ENCODE measurements at places on chromosomes 7 and 10.

- peak; percentile 81 for DNase-seq
Observed at GRCh38 chr7:37833107-37833817, 15.1 kb upstream of the NME8 start.

GRCh38 chr7:152085131-152085530 is 59.7 kb downstream of the GALNT11 start:
- no peak for DNase-seq

DNA sequence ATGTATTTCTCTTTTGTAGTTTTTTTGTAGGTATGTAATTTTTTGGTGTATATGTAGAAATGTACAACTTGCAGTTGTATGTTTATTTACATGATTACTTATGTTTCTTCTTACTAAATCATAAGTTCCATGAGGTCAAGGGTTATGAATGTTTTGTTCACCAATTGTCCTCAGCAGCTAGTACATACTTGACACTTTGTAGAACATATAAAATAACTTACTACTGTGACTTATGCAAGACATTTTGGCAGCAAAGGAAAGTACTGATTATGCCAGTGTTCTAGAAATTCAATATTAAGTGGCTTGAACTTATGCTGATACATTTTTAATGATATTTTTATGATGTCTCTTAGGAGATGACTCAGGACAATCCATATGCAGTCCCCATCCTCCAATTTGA is 209.6 kb downstream of the DKK1 start:
- no peak for DNase-seq

DNA sequence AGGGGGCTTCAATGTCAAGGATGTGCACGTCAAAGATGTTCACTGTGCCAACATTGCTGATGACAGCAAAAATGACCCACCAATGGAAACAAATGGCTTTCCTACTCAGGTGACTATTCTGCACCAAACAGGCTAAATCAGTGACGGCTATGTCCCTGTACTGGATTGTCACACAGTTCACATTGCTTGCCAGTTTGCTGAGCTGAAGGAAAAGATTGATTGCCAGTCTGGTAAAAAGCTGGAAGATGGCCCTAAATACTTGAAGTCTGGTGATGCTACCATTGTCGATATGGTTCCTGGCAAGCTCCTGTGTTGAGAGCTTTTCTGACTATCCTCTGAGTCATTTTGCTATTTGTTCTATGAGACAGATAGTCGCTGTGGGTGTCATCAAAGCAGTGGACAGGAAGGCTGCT is 202.2 kb upstream of the ETV1 start:
- peak; percentile 15 for DNase-seq

GRCh38 chr7:98808751-98809460 is 60.9 kb downstream of the TMEM130 start:
- DNase-seq: no peak

GRCh38 chr10:119209035-119209735 is 1.8 kb downstream of the GRK5 start:
- DNase-seq: peak; percentile 53

GRCh38 chr7:75663302-75663907 is 75.3 kb downstream of the HIP1 start:
- DNase-seq: peak; percentile 31

All from pons (tissue), 1 donor.